Stimulated activated CD4-positive, alpha-beta T cell treated with anti-CD3 and anti-CD28 coated beads, Interleukin-1b, Interleukin-23, amount 100 ng/mL, for 24 hours (primary cell): ENCODE measurements at places on chromosomes 5 and 9.

- DNase-seq = no peak
Observed at GRCh38 chr9:4334410-4334813, 34.5 kb upstream of the GLIS3 start.

- DNase-seq = no peak
Observed at GRCh38 chr5:42309865-42310264, 113.4 kb upstream of the GHR start.

GRCh38 chr5:116370886-116371285 lies 203.7 kb downstream of the SEMA6A start:
- DNase-seq = no peak

- DNase-seq = no peak
Observed at GRCh38 chr9:112921549-112921948, 30.9 kb upstream of the SLC46A2 start.

DNA sequence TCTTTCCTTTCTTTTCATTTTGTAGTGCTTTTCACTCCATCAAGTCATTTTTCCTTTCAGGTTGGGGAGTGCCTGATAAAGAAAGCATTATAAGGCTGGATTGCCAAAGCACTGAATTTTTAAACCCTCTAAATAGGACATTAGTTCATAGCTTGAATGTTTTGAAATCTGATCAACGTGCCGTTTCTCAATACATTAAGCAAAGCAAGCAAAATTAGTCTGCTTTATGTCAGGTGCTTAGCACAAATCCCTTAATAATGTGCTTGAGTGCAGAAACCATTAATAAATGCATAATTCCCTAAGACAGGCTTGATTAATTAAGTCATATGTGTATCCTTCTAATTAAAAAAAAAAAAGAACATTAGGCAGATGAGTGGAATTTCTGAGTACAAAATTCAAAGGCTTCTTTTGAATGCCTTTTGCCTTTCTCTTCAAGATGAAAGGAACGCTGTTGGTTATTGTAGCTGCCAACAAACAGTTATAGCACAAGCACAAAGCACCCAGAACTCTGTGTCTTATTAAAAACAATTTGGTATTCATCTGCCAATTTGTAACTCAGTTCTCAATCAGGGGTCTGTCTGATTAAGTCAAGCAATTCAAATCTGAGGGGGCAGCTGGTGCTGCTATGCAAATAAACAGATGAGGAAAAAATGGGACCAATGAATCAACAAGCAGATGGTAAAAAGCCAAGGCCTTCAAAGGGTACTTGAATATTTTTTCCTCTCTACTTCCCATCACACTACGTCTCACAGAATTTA lies 233.7 kb downstream of the TLE1 start:
- no peak for DNase-seq

DNA sequence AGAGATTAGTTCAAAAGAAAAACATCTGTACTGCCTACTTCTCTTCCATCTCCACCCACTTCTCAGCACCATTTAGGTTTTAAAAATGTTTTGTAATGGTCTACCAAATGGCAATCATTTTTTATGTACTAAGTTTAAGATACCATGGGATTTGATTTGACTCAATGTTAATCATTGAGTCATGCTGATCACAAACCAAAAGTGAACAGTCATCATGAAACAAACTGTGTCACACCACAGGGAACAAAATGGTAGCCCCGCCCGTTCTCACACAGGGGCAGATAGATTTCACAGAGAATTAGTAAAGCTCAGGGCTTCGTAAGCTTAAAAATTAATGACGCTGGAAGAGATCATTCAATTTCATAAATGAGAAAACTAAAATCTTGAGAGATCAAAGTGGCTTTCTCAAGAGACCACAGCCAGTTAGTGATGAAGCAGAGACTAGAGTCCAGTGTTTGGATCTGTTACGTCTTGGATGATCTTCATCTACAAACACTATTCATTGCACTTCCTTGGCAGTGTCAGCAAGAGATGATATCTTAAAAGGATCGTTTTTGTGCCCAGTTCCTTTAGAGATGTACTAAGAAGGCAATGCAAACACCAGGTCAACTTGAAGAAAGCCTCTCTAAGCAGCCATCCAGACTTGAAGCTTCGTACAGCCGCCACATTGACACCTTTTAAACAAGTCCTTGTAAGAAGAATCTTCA lies 33.9 kb upstream of the TRIO start:
- peak; percentile 1 for DNase-seq

DNA sequence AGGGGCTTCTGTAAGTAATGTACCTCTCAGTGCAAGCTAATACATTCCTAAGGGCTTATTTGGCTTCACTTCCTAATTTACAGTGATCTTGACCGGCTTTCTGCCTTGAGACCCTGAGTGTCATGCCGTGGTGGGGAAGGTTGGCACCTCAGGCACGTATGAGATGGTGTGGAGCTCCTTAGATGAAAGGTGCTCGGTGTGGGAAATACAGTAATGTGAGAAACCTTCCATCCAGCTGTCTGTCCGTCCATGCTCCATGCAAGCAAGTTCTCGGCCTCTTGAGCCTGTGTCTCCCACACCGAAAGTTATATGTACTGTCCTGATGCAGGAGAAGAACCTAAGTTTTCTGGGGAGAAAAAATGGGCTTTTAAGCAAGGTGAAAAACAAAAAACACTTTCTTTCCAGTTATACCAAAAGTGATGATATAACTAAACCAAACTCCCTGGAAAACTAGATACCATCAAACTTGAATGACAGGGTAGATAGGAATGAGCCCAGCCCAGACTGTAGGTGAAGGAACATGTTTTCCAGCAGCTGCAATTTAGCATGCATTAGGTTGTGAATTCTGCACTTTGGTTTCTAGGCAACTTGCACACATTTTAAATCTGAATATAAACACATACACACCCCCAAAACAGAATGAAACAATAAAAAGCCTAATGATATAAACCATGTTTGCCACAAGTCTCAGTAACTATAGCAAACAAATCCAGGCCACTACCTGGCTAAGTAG lies 279.6 kb downstream of the FANCC start:
- no peak for DNase-seq

DNA sequence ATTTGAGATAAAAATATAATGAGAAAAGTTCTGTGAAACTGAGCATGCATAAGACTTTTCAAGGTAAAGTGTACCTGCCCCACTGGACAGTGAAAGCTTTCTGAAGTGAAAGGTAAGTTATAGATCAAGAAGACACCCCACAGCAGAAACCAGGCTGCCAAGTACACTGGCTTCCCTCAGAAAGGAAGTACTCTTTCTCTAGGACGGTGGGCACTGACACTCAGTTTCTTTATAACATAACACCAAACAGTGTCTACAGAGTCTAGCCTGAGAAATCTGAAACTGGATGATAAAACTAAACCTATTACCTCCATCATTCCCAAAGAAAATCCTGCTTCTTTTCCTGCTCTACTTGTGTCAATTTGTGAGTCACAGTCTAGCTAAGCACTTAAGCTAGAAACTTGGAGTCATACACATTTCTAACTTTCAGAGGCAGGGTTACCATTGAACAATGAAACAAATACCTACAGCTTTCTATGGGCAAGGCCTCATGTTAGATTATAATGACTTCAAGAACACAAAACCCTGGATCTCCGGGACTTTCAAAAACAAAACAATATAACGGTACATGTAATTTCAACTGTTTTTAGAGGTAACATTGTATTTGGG lies 136.7 kb downstream of the CPLANE1 start:
- no peak for DNase-seq

- no peak for DNase-seq
Observed at GRCh38 chr5:143227301-143227700, 176.2 kb downstream of the NR3C1 start.

DNA sequence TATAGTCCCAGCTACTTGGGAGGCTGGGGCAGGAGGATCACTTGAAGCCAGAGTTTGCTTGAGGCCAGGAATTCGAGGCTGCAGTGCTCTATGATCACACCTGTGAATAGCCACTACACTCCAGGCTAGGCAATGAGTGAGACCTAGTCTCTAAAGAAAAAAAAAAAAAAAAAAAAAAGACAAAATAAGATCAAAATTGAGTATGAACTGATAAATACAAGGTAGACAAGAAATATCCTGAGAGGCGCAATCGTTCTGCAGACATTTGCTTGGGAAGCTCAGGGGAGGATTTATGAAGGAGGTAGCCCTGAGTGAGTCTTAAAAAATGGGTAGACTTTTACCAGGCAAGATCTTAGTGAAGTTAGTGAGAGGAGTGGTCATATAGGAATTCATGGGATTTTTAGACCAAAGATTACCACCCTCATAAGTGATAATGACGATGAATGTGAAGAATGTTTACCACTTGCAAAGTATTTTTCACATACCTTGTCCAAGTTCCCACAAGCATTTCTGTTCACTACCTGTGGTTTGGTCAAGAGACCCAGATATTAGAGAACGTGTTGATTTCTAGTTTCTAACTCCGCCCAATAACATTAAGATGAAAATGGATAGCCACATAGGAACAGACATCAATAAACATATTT lies 4.4 kb downstream of the PDCD1LG2 start:
- no peak for DNase-seq

DNA sequence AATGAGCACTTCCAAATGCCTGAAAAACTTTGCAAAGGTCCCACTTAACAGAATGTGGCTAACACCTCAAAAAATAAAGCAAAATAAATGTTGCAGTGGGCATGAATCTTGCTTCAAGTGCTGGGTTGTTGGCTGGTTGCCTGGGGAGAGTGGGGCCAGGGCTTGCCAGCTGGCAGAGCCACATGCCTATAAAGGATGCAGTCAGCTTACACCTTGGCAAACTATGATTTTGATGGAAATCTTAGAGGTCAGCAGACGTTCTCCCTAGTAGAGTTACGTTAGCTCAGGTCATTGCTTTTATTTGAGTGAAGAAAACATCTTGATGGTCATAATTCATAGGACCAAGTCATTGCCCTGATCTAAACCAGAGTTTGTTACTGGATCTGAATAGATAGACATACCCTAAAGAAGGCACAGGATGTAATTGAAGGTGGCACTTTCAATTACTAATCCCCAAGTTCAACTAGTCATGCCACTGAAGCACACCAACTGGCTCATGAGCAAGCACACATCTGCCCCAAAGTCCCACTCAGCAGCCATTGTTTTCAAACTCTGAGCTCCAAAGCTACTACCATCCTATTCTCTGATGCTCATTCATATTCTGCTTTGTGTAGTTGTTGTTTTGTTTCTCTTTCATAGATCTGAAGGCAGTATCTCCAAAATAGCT lies 51.2 kb upstream of the ZSWIM6 start:
- no peak for DNase-seq

GRCh38 chr5:169580964-169581363 lies 2.6 kb upstream of the SPDL1 start:
- no peak for DNase-seq

DNA sequence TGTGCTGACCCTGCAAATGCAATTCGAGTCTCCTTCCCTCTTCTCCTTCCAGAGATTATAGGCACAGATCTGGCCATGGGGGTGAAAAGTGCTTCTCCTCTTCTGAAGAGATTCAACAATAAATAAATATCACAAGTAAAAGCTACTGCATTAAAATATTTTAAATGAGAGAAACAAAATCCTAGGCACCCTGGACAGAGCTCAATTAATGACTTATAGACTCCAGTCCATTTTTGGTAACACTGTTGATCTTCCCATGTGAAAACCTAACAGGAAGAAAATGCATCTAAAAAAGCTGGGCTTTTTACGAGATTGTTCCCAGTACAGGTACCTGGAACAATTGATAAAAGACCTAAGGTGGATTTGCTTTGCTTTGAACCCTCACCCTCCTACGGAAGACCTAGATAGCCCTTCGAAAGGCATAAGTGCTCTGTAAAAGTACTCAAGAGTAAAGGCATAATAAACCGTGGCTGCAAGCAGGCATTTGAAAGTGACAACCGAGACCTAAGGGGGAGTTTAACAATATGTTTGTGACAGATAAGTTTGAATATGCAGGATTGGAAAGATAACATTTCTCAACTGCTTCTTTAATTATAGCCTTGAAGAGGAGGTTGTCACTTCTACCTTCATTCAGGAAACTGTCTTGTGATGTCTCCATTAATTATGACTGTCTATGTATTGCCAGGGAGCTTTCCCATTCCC lies 29.4 kb upstream of the MED10 start:
- DNase-seq = no peak

DNA sequence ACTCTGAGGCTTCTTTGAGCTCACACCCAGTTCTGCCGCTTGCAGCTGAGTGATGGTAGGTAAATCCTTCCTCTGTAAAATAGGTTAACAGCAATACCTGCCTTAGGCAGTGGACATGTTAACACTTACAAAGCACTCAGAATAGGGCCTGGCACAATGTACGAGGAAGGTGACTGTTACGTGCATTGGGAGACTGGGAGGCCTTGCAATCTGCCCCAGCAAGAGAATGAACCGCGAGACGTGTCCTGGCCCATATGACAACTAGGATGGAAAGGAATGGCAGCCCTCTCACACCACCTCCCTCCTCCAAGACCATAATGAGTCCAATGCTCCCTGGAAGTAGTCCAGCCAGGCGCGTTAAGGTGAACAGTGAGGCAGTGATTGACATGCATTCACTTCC lies 23.1 kb upstream of the AKNA start:
- DNase-seq = no peak

GRCh38 chr9:91896513-91897121 lies 53.4 kb downstream of the ROR2 start:
- DNase-seq = no peak

DNA sequence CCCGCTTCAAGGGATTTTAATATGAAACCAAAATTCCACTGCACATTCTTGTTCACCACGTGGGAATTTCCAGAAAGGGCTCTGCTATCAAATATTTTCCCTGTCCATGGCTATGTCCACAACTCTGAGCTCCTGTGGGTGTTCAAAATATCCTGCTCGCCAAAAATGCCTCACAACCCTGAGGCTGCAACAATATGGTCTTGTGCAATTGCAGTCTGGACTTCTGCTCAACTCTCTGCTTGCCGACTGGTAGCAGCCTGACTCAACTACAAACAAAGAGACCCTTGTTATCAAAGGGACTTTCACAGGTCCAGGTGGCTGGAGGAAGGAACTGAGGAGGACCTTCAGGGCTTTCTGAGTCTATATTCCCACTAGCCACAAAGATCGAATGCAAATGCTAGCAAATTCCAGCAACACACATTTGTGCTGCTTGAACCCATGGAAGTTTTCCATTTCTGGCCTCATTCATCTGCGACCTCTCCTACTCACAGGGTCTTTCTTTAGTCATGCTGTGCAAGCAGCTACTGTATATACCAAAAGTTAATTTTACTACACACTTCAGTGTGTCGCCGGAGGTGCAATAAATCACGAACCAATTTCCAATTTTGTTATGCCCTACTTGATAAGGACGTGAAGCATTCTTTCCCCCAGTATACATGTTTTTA lies 169.2 kb upstream of the SLC30A5 start:
- no peak for DNase-seq

- DNase-seq = no peak
Observed at GRCh38 chr5:142322403-142322746, 2.4 kb downstream of the SPRY4 start.

GRCh38 chr9:116166713-116167112 lies 13.1 kb downstream of the PAPPA start:
- no peak for DNase-seq

- DNase-seq = no peak
Observed at GRCh38 chr5:78644741-78645300, 3.8 kb downstream of the LHFPL2 start.

- DNase-seq = no peak
Observed at GRCh38 chr9:92983984-92984589, 36.8 kb downstream of the FGD3 start.
